ENCODE measurements at places on chromosomes 7 and 10. TPM values are rescaled to one million over a fixed set of nuclear protein-coding genes. Genes with fewer than 3 reads are reported as not detected.

GRCh38 chr7:121433775-121434174 lies 37.7 kb upstream of the FAM3C start:
- DNase-seq = no peak

DNA sequence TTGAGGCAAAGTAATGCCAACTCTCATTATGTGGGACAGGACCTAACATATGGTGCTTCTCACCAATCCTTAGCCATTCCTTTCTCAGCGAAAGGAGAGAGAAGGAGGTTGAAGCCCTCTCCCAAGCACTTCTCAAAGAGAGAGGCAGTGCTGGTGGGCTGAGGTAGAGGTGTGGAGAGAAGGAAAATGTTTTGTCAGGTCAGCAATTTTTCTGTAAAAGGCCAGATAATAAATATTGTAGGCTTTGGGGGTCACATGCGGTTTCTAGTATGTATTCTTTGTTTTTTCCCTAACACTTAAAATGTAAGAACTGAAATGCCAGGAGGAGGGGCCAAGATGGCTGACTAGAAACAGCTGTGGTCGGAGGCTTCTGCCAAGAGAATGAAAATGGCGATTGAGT lies 225.0 kb upstream of the NPY start:
- no peak for DNase-seq

GRCh38 chr7:53101026-53101425 lies 65.6 kb downstream of the POM121L12 start:
- DNase-seq = no peak

DNA sequence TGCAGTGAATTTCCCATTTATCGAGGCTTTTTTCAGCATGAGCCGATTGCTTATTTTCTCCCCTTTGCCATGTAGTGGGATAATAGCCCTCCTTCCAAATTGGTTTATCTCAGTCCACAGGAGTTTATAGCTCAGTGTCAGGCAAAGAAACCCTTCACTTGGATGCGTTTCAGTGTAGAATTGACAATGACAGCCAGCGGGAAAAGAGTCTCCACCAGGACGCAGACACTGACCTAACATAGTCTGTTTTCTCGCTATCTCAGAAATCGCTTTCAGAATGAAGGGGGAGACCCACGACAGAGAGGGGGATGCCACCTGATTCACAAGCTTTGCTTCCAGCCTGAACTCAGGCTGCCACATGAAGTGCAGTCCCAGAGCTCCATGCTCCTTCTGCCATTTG lies 43.5 kb upstream of the TCERG1L start:
- DNase-seq = no peak

Gene CYP3A5
- polyA plus RNA-seq = 19.6 TPM

GRCh38 chr10:93476756-93477155 lies 5.4 kb downstream of the MYOF start:
- DNase-seq = no peak

Gene ACSL5
- polyA plus RNA-seq = 14.3 TPM

Gene GRID2IP
- 1.3 TPM for polyA plus RNA-seq

DNA sequence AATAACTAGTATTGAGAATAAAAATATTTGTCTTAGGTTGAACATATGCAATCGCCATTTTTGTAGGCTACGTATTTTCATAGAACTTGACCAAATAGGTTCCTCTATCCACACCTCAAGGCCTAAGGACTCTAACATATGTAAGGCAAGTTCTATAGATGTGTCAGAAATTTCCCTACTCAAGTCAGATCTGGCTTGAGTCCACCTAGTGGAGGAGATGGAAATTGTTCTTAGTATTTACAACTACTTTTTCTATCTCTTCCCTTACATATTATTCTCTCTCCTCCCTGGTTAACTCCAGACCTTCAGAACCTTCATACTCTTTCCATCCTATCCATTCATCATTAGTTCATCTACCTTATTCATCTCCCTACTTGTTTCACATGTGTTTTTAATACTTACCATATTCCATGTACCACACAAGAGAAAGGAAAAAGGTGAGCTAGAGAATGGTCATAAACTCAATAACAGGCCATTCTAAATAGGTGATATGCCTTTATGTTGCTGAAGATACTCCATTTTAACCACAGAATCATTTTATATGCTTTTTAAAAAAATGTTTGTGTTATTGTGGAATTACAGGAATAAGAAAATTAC lies 174.5 kb upstream of the HDAC9 start:
- DNase-seq = peak; percentile 19

GRCh38 chr7:134448356-134449229 lies 10.3 kb downstream of the AKR1B1 start:
- DNase-seq = no peak

Gene OPN1SW
- 1.3 TPM for polyA plus RNA-seq

Gene HTRA1
- 87.0 TPM for polyA plus RNA-seq

GRCh38 chr10:45023426-45023825 lies 22.7 kb downstream of the ZNF22 start:
- no peak for DNase-seq

- DNase-seq = no peak
Measured at GRCh38 chr7:877312-878232, 1.2 kb downstream of the GET4 start.

GRCh38 chr7:40865441-40866233 lies 730.8 kb downstream of the SUGCT start:
- DNase-seq = no peak

GRCh38 chr10:105073999-105074398 lies 432.9 kb downstream of the SORCS3 start:
- DNase-seq = no peak

- DNase-seq = peak; percentile 55
Measured at GRCh38 chr7:100008525-100008924, 6.9 kb upstream of the ZKSCAN1 start.

- no peak for DNase-seq
Measured at GRCh38 chr7:151896086-151896485, 19.2 kb upstream of the PRKAG2 start.

GRCh38 chr10:114000457-114001010 lies 43.1 kb upstream of the ADRB1 start:
- no peak for DNase-seq

GRCh38 chr7:123023126-123023525 lies 27.6 kb upstream of the TAS2R16 start:
- DNase-seq = no peak

DNA sequence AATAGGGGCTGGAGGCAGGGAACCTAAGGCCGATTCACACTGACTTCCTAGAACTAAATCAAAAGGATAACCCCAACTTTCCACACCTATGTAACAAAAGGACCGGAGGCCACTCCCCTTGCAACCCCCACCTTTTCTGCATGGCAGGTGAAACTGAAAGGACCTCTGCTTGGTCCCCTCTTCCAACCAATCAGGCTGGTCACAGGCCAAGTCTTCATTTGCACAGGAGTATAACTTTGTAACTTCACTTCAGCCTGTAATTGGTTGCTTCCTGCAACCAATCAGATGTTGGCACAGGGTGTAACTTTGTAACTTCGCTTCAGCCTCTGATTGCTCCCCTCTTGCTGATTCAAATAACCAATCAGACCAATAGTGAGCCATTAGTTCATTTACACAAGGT lies 190.0 kb downstream of the FAM107B start:
- no peak for DNase-seq

Gene SEMA3E
- 36.3 TPM for polyA plus RNA-seq
